Activated T-helper 2 cell treated with anti-CD3 and anti-CD28 coated beads, Interferon-gamma antibody, Interleukin-2, Interleukin-4, amounts not matched to agents 10 μg/mL and 5 μg/mL and 100 μg/mL, durations not matched to agents 14 hours and 24 hours and 36 hours (primary cell): ENCODE measurements at places on chromosomes 2 and 18. TPM values are rescaled to one million over a fixed set of nuclear protein-coding genes. Genes with fewer than 3 reads are reported as not detected.

The HAT1 gene
- 67.4 and 70.1 TPM in 2 replicates for total RNA-seq

- H3K27me3 ChIP-seq: peaks cover 12% of the 10 kb centered on the region
- H3K27ac ChIP-seq: no peak overlapping the region
- H3K4me1 ChIP-seq: peaks cover 18% of the 10 kb centered on the region
- no peaks in the 10 kb centered on the region for H3K36me3 ChIP-seq
- no peak overlapping the region for H3K4me3 ChIP-seq
Observed at GRCh38 chr2:162342321-162342720, 1.6 kb upstream of the GCA start.

The LONRF2 gene
- total RNA-seq: 0.21 and 0.28 TPM in 2 replicates

- no peak overlapping the region for H3K27ac ChIP-seq
- no peak for DNase-seq
- no peaks in the 10 kb centered on the region for H3K4me1 ChIP-seq
- H3K27me3 ChIP-seq: no peaks in the 10 kb centered on the region
- H3K4me3 ChIP-seq: no peak overlapping the region
- no peaks in the 10 kb centered on the region for H3K36me3 ChIP-seq
Observed at GRCh38 chr2:187594801-187595200, 40.6 kb upstream of the TFPI start.

DNA sequence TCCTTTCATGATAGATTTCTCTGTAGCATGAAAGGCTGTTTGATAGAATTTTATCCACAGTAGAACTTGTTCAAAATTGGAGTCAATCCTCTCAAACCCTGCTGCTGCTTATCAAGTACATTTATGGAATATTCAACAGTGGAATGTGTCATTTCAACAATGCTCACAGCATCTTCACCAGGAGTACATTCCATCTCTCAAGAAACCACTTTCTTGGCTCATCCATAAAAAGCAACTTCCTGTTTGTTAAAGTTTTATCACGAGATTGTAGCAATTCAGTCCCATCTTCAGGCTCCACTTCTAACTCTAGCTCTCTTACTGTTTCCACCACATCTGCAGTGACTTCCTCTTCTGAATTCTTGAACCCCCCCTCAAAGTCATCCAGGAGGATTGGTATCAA, 29.4 kb downstream of the PDCL3 start:
- no peak for DNase-seq
- no peaks in the 10 kb centered on the region for H3K36me3 ChIP-seq
- H3K27me3 ChIP-seq: peaks cover 5% of the 10 kb centered on the region
- no peak overlapping the region for H3K27ac ChIP-seq
- H3K4me3 ChIP-seq: no peak overlapping the region

- H3K27me3 ChIP-seq: no peaks in the 10 kb centered on the region
- H3K36me3 ChIP-seq: no peaks in the 10 kb centered on the region
- DNase-seq: no peak
- no peak overlapping the region for H3K27ac ChIP-seq
Observed at GRCh38 chr2:138395565-138396306, 105.8 kb upstream of the SPOPL start.

DNA sequence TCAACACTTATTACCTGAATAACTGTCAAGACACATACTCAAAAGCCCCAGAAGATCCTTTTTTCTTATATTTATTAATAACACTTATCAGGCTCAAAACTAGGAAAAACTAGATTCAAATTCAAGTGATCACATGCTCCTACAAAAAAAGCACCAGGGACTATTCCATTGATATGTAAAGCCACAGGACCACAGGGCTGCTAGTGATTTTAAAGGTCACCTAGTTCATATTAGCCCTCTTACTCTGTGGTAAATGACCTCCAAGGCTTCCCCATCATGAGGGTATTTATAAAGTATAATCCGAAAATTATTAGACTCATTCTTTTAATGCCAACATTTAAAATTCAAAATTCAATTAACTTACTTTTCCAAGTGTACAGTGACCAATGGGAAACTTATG, 52.5 kb downstream of the LRPPRC start:
- no peak overlapping the region for H3K4me3 ChIP-seq
- peaks cover 74% of the 10 kb centered on the region for H3K36me3 ChIP-seq
- peaks cover 5% of the 10 kb centered on the region for H3K4me1 ChIP-seq
- H3K27ac ChIP-seq: no peak overlapping the region

The AQP12B gene
- not detected in 2 replicates for total RNA-seq

GRCh38 chr2:233338046-233338445, 16.2 kb upstream of the DGKD start:
- H3K27me3 ChIP-seq: peaks cover 13% of the 10 kb centered on the region
- no peak for DNase-seq
- no peak overlapping the region for H3K4me3 ChIP-seq
- no peaks in the 10 kb centered on the region for H3K36me3 ChIP-seq
- H3K27ac ChIP-seq: no peak overlapping the region

GRCh38 chr2:149467436-149467835, 120.1 kb downstream of the MMADHC start:
- no peaks in the 10 kb centered on the region for H3K4me1 ChIP-seq

The CRYGD gene
- not detected in 2 replicates for total RNA-seq

DNA sequence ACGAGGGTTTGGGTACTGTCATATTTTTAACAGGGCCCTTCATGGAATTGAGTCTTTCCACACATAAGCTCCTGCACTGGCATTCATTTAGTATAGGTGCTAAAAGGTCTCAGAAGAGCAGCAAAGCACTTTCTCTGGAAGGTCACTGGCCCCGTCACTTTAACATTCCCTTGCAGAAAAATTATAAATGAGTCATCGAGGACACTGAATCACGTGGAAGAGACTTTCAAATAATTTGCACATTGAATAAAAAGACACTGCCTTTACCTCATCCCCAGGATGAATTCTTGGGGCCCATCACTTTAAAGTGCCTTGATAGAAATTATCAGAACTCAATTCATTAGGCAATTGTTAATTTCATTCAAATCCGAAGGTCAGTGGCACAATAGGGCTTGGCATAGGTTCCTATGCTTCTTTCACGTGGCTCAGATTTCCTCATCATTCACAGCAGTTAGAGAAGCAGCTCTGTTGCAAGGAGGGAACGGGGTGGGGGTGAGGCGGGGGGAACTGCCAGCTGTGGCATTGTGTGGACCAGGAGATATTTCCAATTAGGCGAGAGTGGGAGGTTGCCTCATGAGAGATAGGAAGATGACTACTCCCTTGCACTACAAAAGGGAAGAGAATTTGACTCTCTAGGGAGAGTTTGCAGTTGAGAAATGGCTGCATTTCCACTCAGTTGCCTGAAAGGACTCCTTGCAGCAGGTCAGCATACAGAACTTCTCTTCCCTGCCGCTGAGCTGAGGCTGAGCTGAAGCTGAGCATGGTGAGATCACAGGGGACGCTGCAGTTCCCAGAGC, 86.3 kb upstream of the NPAS2 start:
- H3K4me3 ChIP-seq: no peak overlapping the region
- no peaks in the 10 kb centered on the region for H3K4me1 ChIP-seq
- H3K27me3 ChIP-seq: peaks cover 23% of the 10 kb centered on the region
- no peak for DNase-seq
- H3K27ac ChIP-seq: no peak overlapping the region
- no peaks in the 10 kb centered on the region for H3K36me3 ChIP-seq

GRCh38 chr18:37668971-37669747, 103.6 kb upstream of the CELF4 start:
- H3K36me3 ChIP-seq: no peaks in the 10 kb centered on the region
- no peaks in the 10 kb centered on the region for H3K27me3 ChIP-seq
- no peaks in the 10 kb centered on the region for H3K4me1 ChIP-seq
- H3K27ac ChIP-seq: no peak overlapping the region

GRCh38 chr2:95551055-95551568, 40.7 kb upstream of the TRIM43 start:
- peaks cover 12% of the 10 kb centered on the region for H3K4me1 ChIP-seq
- no peaks in the 10 kb centered on the region for H3K36me3 ChIP-seq
- no peak overlapping the region for H3K4me3 ChIP-seq
- H3K27me3 ChIP-seq: peaks cover 41% of the 10 kb centered on the region

The PID1 gene
- not detected in 2 replicates for total RNA-seq

DNA sequence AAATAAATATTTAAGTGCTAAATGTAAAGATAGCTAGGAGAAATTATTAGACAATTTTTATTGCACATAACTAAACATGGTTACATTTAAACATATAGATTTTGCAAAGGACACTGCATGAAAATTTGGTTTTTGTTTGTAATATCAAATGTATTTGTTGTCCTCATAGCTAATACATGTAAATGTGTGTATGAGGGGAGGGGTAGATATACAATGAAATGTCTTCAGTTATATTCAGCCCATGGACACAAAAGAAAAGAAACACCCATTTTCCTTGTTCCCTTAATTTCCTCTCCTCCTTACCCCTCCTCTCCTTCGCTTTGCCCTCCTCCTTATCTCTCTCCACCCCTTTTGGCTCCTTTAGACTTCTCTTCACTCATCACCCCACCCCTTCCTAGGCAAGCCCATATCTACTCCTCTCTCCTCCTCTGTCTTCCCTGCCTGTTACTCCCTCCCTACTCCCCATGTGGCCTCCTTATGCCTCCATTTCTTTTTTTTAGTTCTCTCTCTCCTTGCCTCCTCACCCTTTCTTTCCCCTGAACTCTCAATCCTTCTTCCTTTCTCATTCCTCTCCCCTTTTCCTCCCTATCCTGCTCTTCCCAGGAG, 1.4 kb downstream of the COL3A1 start:
- no peak overlapping the region for H3K4me3 ChIP-seq
- H3K4me1 ChIP-seq: peaks cover 18% of the 10 kb centered on the region
- peaks cover 4% of the 10 kb centered on the region for H3K27me3 ChIP-seq
- no peak for DNase-seq

The TMEM247 gene
- total RNA-seq: not detected in 2 replicates

DNA sequence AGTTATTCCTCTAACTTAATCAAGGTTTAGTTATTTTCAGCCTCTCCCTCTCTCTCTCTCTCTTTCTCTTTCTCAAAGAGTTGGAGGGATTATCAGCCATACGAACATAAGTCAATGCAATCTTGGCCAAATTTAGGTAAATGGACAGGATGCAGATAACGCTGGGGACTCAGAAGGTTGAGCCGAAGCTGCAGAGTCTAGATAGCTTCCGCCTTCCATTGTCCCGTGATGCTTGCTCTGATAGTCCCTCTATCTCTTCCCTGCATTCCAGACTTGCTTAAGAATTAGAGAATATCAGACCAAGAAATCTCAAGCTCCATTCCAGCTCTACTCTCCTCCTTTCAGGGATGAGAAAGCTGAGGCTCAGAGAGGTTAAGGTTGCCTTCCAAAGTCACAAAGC, 502.8 kb upstream of the TNP1 start:
- H3K27me3 ChIP-seq: no peaks in the 10 kb centered on the region
- no peaks in the 10 kb centered on the region for H3K4me1 ChIP-seq
- no peak overlapping the region for H3K27ac ChIP-seq

GRCh38 chr2:144515696-144516410, 4.1 kb downstream of the ZEB2 start:
- H3K36me3 ChIP-seq: peaks cover 44% of the 10 kb centered on the region
- peaks cover 17% of the 10 kb centered on the region for H3K27me3 ChIP-seq
- peak overlapping the region; percentile 79 for H3K4me3 ChIP-seq
- peak; percentile 41 for DNase-seq
- peak overlapping the region; percentile 90 for H3K27ac ChIP-seq
- peaks cover 30% of the 10 kb centered on the region for H3K4me1 ChIP-seq

The LCLAT1 gene
- total RNA-seq: 24.6 and 28.9 TPM in 2 replicates

- peaks cover 15% of the 10 kb centered on the region for H3K36me3 ChIP-seq
- H3K27ac ChIP-seq: peak overlapping the region; percentile 93
- H3K4me3 ChIP-seq: peak overlapping the region; percentile 90
Observed at GRCh38 chr2:168244318-168244717, 3.1 kb downstream of the STK39 start.

DNA sequence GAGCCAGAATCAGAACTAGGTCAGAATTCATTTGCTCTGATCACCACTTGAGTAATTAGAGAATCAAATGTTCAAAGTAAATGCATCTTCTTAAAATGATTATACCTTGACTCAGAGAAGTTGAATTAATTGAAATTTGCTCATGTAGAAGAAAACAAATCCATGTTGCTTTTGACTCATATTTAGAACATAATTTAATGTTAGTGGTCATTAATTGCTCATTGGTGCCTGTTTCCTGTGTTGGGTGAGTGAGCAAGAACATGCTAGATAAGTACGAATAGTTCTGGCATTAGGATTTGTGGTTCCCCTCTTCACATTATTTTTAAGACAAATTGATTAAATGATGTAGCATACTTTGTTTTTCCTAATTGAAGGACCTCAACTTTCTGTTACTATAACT, 19.0 kb downstream of the ACVR2A start:
- DNase-seq: no peak
- no peaks in the 10 kb centered on the region for H3K36me3 ChIP-seq
- H3K27ac ChIP-seq: no peak overlapping the region
- no peak overlapping the region for H3K4me3 ChIP-seq
- H3K4me1 ChIP-seq: no peaks in the 10 kb centered on the region
